Cortex of kidney (tissue), 1 donor: ENCODE measurements at places on chromosomes 7 and 10.

DNA sequence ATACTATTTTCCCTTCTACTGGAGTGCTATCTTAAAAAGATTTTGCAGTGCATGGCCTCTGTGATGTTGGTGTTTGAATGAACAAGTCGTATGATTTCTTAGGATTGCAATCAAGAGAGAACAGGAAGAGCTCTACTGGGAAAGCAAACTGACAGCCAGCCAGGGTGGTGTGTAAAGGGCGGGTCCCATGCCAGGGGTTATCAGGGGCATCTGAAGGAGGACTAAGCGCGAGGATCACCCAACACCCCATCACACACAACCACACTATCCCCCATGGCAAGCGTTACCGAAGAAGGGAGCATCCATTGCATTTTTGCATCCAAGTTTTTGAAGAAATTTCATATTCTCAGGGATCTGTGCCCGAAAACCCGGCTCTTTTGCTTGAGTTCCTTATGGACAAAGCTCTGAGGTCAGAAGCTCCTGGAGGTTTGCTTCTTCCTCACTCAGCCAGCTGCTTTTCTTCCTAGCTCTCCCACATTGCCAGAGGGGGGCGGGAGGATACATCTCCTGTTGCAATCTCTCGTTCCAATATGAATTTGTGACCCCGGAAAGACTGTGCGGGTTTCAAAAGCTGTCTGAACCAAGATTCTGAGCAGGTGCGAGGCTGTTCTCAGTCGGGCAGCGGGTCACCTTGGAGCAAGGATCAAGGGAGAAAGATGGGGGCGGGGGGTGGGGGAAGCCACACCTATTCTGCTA lies 5.2 kb downstream of the NEUROD6 start:
- no peak for DNase-seq

- DNase-seq, result no peak
Measured at GRCh38 chr7:42765931-42766330, 145.9 kb downstream of the C7orf25 start.

DNA sequence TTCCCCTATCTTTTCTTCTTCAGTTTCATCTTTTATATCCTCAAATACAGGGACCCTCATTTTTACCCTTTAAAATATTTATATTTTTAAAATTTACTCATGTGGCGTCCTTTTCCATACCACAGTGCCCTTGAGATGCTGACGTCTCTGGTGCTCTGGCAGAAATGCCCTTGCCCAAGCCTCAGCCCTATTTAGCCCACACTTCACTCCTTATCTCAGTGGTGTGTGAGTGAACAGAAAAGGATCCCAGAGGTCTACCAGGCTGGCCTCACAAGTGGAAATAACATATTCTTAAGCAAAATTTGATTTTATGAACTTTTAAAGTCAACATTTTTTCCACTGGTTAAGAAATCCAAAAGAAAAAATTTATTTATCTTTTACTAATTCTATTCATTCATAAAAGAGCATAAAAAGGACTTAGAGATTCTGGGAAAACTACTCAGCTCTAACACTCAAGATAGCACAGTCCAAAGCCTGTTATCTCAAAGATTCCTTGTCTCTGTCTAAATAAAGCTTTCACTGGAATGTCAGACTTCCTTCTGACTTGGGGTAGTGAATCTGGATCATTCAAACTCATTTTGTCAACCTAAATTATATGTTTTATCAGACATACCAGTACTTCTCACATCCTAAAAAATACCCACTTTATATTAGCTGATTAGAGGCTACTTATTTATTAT lies at the start of gene NEBL:
NEBL (minus strand) TSS at position 166 of the 680 bp plus-strand sequence; CDS start at position 60, 106 bp downstream.
- DNase-seq, result no peak

DNA sequence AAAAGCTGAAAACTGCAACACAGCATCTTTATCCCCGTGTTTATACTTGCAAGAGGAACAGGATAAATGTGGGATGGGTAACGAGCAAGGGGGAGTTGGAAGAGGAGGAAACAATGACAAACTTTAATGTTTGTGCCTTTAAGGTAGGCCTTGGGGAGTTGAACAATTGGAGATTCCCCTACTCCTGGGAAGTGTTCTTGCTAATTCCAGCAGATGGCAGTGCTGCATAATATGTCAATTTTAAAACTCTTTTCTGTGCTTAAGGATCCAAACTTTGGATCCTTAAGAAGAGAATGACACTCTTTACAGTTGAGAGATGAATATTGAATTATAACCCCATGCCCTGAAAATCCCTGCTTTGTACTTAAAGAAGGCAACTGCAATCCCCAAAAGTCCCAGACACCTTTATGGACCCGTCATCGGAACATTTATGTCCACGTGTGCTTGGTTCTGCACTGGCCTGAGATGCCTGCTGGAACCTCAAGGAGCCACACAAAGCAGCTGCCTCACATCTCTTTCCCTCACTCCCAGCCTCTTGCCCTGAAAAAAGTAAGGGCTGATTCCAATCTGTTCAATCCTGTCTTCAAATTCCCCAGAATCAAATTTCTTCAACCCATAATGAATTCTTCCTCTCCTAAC lies 12.0 kb downstream of the IFIT5 start:
- DNase-seq, result no peak

DNA sequence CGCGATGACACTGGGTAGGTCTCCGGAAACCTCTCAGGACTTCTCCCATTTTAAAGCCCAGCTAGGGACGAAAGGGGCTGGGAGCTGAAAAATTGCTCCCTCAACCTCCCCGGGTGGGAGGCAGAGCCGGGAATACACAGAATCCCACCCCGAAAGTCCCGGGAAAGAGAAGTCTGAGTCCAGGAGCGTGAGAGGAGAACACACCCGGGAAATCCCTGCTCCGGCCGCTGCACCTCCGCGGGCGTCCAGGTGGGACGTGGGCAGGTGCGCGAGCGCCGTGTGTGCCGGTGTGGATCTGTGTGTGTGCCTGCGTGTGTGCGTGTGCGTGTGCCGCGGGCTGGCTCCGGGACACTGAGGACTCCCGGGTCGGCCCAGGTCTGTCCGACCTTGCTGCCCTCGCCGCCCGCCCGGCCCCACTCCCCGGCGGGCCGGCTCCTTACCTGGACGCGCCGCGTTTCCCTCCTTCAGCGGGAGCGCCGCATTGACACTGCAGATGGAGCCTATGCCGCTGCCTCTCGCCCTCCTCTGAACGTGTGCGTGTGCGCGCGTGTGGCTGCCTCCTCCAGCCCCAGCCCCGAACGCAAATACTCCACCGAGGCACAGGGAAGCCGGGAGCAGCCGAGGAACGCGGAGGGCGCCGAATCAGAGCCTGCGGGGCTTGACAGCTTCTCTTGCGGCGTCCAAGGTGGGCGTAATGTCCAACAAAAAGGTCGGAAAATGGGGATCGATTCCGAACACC lies at the start of gene PLXNA4:
PLXNA4 (minus strand) TSS at position 489 of the 739 bp plus-strand sequence. CDS start 67,777 bp downstream, outside the sequence.
- no peak for DNase-seq

DNA sequence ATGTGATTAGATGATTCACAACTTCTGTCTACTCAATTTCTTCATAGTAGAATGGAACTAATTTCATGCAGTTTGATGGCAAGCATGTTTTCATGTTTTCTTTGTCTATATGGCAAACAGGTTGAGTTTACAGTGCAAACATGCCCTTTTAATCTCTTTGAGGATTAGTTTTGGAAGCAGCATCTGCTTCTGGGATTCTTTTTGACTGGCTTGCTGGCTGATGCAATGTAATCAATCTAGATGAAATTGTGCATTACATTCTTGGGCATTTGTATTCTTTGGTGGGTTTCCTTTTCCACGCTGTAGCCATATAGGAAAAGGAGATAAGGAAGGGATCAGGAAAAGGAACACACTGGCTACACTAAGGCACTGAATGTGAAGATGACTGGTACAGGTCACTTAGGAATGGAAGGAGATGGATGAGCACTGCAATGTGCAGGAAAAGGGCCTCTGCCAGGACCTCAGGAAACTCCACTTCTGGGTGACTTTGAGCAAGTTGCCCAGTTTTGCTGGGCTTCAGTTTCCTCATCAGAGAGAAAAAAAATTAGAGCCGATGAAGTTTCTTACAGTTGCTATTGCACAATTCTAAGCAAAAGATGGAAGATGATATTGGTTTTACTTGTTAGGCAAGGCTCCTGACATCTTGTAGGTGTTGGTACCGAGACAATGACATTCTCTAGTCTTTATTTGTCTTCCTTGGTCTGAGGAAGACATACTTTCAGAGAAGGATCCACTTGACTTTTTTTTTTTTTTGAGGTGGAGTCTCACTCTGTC lies 269.1 kb downstream of the SUGCT start:
- no peak for DNase-seq

GRCh38 chr7:28708033-28708951 lies 249.8 kb downstream of the TRIL start:
- DNase-seq, result no peak

DNA sequence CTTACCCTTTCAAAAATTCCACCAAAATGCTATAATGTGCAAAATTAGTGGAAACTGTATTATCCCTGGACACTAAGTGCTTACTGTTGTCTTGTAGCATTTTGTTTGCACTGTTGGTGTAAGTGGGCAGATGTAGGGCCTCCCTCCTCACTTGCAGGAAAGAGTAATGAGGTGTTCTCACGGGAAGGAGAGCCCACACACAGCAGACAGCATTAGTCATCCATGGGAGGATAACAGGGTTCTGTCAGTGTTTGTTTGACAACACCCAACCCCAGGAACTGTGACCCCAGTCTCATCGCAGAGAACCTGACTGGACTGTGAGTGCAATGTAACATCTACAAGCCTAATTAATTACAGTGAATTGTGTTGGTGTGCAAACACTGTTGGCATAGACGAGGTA lies 58.7 kb upstream of the VSTM2A start:
- no peak for DNase-seq

DNA sequence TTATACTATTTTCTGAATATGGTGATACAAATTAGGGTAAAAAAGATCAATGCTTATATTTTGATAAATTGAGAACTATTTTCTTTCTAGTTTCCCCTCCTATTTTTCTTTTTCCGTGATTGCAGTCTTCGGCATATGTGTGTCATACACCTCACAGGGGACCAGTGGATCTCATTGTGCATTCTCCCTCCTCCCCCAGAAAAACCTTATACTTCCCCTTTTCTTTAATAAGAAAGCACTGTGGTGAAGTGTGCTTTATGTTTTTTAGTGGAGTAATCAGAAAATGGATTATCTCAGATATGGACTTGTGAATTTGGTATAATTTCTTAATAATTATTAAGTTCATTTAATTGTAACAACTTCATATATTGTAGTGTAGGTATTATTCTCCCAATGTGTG lies 72.8 kb downstream of the BICC1 start:
- DNase-seq, result no peak
